ENCODE measurements at places on chromosomes 2 and 18.
A peak's percentile ranks its signal among the peaks of the same experiment; 100 is the strongest.

DNA sequence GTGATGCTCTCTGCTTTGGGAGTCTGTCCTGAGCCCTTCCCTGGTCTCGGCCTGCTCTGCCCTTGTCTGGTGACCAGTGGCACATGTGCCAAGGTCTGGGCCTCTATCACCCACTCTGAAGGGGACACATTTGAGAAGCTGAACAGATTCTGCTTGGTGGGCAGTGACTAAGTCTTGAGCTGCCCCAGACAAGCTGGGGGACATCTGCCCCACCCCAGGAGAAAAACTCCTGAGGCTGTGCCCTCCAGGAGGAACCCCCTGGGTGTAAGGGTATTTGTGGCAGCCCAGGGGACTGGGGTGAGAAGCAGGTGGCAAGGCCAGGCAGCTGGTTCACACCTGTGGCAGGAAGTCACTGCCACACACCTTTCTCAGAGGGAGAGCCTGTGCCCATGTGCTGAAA, 342.1 kb downstream of the DYSF start:
- DNase-seq, result no peak

- no peak for DNase-seq
Observed at GRCh38 chr2:149872041-149872440, 284.5 kb upstream of the MMADHC start.

DNA sequence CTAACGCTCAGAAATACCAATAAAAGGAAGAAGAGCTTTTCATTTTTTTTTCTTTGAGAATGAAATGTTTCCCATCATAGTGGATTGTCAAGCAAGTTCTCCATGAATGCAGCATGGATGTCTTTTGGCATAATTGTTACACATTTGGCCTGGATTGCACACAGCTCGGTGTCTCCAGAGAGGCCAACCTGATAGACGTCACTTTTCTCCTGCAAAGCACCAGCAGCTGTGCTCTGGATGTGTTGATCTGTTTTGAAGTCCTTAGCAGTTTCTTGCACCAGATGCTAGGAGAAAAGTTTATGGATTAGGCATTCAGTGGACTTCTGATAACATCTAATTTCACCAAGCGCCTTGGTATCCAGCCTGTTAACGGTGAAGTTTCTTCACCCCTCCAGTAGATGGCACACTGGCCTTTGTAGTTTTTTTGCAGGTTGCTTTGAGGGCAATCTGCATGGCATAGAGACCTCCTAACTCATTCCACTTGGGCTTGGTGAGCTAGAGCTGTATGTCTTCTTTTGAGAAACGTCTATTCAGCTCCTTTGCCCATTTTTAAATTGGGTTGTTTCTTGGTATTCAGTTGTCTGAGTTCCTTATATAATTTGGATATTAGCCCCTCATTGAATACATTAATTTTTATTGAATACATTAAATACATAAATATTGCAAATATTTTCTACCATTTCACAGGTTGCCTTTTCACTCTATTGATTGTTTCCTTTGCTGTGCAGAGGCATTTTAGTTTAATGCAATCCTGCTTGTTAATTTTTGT, 59.7 kb downstream of the PTH2R start:
- peak; percentile 19 for DNase-seq

DNA sequence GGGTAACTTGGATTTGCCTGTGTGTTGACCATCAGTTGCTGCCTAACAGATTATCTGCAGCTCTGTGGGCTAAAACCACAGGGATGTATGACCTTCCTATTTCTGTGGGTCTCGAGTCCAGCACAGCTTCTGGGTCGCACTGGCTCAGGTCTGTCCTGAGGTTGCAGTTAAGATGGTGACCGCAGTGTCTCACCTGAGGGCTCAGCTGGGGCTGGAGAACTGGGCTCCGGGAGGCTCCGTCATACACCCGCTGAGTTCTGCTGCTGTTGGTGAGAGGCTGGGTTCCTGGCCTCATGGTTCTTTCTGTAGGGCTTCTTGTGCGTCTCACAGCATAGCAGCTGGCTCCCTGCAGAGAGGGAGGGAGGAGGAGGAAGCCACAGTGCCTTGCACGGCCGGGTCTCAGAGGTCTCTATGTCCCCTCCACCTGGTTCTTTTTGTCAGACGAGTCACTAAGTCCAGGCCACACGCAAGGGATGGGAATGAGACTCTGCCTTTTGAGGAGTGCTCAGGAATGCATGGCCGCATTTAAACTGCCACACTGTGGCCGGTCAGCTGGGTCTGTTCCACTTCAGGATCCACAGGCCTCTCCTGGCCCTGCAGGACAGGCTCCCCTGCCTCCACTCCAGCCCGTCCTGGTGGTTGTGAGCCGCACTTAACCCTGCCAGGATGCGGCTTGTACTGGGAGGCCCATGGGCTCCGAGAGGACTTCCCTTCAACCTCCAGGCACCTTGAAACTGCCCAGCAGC, 67.2 kb downstream of the ADI1 start:
- no peak for DNase-seq

DNA sequence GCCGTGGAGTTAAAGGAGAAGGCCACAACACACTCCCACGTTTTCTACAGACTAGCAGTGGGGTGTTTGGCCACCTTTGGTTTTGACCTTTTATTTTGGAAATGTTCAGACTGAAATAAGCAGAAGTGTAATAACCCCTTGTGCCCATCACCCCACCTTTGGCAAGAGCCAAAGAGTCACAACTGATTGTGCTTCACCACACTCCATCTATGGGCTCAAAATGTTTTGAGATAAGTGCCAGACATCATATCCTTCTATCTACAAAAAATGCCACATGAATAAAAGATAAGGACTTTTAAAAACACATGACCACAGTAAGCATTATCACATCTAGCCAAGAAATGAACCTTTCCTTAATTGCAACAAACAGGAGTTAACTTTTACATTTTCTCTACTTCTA, 9.9 kb upstream of the GPR35 start:
- DNase-seq, result no peak

GRCh38 chr2:238845583-238846377, 2.1 kb upstream of the TWIST2 start:
- DNase-seq, result no peak

- DNase-seq, result no peak
Observed at GRCh38 chr2:19659024-19659792, 242.6 kb downstream of the TTC32 start.

DNA sequence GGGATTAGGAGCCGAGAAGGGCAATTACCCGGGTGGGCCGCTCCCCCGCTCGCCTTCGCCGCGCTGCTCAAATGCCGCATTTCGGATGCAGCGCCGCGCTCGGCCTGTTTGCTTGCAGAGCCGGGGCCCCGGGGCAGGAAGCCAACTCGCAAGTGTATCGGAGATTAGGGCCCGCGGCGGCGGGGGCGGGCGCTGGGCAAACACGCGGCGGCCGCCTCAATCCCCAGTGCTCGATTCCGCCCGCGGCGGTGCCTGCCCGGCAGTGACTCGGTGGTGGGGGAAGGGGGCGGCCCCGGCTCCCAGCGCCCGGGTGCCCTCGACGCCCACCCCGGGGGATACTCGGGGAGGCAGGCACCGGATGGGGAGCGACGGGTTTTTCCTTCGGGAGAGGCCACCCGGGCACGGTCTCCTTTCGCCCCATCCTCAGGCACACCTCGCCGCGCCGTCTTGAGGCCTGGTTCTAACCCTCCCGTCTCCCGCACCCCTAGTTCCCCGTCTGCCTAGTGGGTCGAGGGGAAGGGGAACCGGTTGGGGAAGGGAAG, 26.6 kb upstream of the NOTO start:
- DNase-seq, result no peak

GRCh38 chr2:161676902-161677496, 52.8 kb downstream of the SLC4A10 start:
- no peak for DNase-seq

- no peak for DNase-seq
Observed at GRCh38 chr2:173931751-173932150, 33.4 kb downstream of the SP3 start.

Measured in RWPE1 (cell line).